ENCODE measurements at places on chromosomes 16 and 17.

DNA sequence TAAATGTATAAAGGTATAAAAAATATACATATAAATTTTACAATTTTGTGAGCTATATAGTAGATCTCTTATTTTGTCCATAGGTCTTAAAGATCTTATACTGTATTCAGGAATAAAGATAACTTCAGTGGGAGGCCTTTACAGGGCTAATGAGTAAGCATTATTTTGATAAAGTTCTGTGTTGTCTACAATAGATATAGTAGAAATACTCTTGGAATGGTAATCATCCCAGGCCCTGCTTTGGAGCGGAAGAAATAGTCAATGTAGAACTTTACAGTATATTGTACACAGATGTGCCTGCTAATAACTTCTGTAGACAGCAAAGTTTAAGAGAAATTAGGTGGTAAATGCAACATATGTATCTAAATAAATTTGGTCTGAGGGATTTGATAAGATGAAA lies 42.6 kb downstream of the TENT4B start:
- no peak for DNase-seq

GRCh38 chr16:88886420-88886844 lies 20.0 kb upstream of the PABPN1L start:
- no peak for DNase-seq

DNA sequence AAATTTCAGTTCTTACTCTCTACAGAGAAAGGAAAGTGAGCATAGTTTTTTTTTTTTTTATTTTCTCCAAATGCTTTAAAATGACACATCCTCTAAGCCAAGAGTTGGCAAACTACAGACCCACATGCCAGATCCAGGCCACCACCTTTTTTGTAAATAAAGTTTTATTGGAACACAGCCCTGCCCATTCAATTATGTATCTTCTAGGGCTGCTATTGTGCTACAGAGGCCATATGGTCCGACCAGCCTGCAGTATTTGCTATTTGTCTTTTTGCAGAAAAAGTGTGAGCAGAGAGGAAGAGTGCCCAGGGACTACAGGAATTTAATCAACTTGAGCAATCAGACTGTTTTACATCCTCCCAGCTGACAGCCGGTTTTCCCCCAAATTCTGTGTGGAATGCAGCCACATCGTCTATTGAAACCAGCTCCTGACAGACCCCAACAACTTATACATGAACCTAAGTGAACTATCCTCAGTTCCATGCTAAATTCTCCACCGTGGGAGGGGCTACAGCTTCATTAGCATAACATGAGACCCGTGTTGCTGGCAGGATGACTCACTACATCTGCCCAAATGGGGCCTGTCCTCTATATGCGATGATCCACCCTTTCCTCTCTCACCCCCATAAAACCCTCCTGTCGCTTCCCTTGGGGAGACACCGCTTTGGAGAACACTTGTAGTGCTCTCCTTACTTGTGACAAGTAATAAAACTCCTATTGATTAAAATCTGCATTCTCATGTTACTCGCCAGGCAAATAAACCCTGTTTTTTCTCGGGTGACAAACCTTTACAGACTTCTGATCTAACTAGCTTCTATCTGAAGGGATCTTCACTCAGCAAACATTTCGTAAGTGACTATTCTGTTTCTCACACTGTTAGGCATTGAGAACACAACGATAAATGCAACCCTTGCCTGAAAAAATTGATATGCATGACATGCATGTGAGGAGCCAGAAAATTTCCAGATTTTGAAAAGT lies 149.4 kb upstream of the HS3ST3A1 start:
- DNase-seq = no peak

DNA sequence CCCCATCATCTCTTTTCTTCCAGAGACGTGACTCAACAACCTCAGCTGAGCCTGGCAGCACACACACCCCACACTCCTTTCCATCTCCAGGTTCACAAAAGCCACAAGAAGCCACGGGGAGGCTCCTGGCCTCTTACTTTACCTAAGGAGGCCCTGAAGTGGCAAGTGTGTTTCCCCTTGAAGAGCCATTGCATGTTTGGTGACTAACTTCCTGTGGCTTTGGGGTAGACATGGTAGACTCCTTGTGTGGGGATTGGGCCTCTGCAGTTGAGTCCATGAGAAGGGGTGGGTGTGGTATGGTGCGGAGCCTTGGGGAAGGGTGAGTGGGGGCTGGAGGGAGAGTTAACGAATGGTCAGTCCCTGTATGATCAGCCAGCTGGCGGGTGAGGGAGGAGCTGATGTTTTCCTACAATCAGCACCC lies 24.2 kb downstream of the SAP30BP start:
- DNase-seq = no peak

- peak; percentile 59 for DNase-seq
Observed at GRCh38 chr16:58684354-58685083, at the start of gene SLC38A7. Gene SLC38A7 (minus strand): TSS chr16:58684770. CDS start chr16:58680126, 4,644 bp downstream.

- no peak for DNase-seq
Observed at GRCh38 chr17:71919186-71919585, 201.6 kb upstream of the SOX9 start.

- no peak for DNase-seq
Observed at GRCh38 chr16:75452464-75453190, 11.9 kb downstream of the TMEM170A start.

GRCh38 chr16:3444032-3444388 lies 530 bp downstream of the NAA60 start:
- no peak for DNase-seq

- DNase-seq = no peak
Observed at GRCh38 chr17:49191409-49191916, 18.9 kb downstream of the GNGT2 start.

- no peak for DNase-seq
Observed at GRCh38 chr17:14282726-14283125, 18.2 kb upstream of the HS3ST3B1 start.

DNA sequence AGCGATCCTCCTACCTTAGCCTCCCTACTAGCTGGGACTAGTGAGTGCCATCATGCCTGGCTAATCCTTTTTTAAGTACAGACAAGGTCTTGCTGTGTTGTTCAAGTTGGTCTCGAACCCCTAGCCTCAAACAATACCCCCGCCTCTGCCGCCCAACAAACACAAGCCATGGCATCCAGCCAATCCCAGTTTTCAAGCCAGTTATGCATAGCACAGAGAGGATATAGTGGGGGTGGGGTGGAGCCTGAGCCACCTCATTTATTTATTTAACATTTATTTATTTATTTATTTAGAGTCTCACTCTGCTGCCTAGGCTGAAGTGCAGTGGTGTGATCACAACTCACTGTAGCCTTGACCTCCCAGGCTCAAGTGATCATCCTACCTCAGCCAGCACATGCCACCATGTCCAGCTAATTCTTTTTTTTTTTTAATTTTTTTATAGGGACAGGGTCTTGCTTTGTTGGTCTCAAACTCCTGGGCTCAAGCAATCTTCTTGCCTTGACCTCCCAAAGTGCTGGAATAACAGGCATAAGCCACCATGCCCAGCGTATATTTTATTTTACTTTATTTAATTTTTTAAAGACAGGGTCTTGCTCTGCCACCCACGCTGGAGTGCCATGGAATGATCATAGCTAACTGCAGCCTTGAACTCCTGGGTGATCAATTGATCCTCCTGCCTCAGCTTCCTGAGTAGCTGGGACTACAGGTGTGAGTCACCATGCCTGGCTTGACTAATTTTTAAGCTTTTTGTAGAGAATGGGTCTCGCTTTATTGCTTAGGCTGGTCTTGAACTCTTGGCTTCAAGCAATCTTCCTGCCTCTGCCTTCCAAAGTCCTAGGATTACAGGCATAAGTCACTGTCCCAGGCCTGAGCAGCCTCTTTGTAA lies 26.2 kb upstream of the KLHL11 start:
- no peak for DNase-seq

DNA sequence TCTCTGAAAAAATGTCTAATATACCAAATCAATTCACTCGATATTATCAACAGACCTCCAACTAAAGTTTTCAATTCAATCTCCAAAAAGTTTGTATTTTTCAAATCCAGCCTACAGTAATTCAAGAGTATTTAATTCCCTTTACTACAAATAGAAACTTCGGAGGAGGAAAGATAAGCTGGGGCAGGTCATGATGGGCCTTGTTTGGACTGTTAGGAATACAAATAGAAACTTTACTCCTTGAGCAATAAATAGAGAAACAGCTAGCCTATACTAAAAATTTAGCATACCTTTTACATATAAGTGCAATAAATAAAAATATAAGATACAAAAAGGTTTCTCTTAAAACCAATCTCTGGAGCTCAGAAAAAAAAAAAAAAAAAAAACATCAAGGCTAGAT lies 98.2 kb downstream of the NCOR1 start:
- DNase-seq = no peak

- no peak for DNase-seq
Observed at GRCh38 chr17:32859857-32860525, 16.9 kb downstream of the MYO1D start.

- DNase-seq = no peak
Observed at GRCh38 chr17:40025991-40026815, 11.0 kb downstream of the CSF3 start.

GRCh38 chr16:88640039-88640495 lies 1.7 kb downstream of the IL17C start:
- DNase-seq = no peak

DNA sequence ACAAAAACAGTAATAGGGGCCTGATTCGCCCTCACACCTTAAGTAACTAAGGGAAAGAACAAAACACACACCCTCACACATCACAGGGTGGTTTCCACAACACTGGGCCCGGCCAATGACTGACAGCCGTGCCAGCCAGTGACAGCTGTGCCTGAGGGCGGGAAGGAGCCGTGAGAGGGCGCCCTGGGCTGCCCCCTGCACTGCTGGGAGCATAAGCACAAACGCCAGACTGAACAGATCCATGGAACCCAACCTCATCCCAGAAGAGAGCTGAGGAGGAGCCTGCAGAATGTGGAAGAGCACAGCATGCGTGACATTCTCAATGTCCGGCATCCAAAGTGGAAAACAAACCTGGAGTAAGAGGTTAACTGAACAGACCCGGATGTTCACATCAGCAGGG lies 16.0 kb downstream of the CSNK1D start:
- DNase-seq = no peak

DNA sequence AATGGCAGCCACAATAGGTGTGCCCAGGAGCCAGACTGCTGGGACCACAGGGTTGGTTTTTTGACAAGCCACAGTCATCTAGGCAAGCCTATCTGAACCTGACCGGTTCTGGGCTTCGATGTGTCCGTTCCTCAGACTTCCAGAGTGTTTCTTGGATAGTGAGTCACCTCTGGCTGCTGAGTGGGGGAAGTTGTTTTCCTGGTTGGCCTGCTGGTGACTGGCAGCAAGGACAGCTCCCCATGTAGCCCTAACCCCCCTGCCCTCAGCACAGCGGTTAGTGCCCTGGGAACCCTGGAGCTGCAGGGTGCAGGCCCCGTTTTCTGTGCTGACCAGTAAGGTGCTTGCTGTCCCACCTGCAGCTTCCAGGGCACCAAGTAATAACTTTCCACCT lies 65.5 kb downstream of the PLD6 start:
- no peak for DNase-seq

DNA sequence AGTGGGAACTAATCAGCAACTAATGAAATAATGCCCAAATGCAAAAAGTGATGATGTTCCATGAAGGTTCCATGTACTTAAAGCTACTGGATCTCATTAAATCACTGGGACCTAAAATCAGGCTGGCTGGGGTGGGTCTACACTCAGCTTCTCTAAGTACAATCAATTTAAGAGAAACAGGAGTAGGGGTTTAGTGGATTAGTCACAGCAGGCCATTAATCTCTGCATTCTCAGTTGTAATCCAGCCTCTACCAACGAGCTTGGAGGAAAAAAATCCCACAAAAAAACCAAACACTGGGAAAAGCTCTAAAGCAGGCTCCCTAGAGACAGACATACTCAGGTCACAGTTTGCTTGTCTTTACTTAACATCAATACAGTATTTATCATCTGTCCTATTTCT lies 15.0 kb downstream of the CA10 start:
- DNase-seq = no peak

DNA sequence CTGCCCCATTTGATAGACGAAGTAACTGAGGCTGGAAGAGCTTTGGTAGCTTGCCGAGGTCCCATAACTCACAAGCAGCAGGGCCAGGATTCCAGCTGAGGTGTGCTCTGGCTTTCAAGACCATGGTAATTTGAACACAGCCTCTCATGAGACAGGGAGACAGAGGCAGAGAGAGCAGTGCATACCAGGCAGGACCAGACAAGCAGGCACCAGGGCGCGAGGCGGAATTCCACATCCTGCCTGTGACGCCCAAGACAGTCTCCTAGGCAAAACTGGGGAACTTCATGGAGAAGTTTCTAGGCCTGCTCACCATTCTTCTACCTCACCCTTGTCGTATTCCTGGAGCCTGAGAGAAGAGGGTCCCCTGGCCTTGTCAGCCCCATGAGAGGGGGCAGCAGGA lies 19.2 kb downstream of the SDK2 start:
- DNase-seq = no peak

GRCh38 chr16:20871941-20872815 lies 28.0 kb downstream of the DCUN1D3 start:
- no peak for DNase-seq

GRCh38 chr17:8930649-8931048 lies 34.9 kb downstream of the PIK3R5 start:
- no peak for DNase-seq

DNA sequence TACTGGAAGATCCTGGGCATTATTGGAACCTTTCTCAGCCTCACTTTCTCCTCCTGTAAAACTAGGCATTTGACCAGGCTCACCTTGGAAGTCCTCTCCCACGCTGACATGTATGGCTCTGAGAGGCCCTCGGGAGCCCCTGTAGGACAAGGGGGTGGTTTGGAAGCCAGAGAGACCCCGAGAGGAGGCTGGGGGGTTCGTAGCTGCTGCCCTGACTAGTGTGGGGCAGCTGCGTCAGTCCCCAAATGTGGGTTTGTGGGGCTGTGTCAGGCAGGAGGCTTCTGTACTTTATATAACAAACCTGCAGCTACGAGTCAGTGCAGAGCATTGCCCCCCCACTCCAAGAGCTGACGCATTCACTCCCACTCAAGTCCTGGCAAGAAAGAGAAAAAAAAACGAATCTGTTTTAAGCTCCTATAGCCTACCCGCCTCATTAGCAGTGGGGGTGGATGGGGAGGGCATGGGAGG lies 1.8 kb downstream of the CX3CL1 start:
- no peak for DNase-seq

DNA sequence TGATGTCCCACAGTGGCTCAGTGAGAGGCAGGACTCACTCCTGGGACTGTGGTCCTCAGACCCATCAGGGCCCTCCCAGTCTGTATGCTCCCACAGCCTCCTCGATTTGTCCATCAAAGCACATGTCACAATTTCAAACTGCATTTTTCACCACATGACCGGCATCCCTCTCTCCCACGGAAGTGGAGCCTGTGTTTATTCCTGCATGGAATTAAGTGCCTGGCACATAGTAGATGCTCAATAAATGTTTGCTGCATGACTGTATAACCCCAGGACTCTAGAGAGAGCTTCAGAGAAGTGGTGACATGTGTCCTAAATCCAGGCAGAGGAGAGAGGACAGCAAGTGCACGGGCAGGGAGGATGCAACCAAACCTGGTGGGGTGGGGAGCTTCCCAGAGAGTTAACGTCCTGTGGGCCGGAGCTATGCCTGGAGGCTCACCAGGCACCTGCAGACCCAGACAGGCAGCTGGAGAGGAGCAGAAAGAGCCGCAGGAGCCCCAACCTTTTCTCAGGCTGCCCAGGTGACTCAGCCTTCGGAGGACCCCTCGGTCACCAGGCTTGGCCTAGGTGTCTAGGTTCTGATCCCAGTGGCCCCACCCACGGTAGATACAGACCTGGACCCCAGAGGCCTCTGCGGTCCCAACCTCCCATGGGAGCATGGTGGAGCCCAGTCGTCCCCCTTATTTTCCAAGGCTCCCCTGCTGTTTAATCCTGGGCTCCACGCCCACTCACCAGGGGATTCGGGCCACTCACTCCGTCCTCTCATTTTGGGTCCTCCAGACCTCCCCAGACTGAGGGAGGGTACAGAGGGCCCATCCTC lies 5.8 kb downstream of the CDH5 start:
- no peak for DNase-seq
